ENCODE measurements at places on chromosomes 5 and 9. TPM values are rescaled to one million over a fixed set of nuclear protein-coding genes. Genes with fewer than 3 reads are reported as not detected.

- DNase-seq = no peak
These were observed 33.3 kb downstream of the GAPT start for GRCh38 chr5:58524571-58524970.

GRCh38 chr5:98403131-98403530, 370.3 kb upstream of the RGMB start:
- DNase-seq = no peak

DNA sequence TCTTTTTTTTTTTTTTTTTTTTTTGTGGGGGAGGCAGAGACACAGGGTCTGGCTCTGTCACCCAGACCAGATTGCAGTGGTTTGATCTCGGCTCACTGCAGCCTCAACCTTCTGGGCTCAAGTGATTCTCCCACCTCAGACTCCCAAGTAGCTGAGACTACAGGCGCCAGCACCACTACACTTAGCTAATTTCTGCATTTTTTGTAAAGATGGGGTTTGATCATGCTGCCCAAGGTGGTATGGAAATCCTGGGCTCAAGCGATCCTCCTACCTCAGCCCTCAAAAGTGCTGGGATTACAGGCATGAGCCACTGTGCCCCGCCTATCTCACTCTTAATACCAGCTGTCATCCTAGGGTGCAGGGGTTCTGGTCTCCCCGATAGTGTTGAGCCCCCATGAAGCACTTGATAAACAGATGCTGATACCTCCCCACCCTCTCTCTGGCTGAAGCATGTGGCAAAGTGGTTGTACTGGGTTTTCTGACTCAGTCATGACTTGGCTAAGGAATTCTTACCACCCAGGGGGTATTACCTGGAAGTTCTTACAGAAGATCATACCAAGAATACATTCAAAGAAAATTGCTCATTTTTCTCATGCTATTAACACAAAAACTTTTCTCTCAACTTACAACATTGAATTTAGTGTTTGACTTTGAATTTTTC, 110.2 kb upstream of the DAPK1 start:
- DNase-seq = no peak

DNA sequence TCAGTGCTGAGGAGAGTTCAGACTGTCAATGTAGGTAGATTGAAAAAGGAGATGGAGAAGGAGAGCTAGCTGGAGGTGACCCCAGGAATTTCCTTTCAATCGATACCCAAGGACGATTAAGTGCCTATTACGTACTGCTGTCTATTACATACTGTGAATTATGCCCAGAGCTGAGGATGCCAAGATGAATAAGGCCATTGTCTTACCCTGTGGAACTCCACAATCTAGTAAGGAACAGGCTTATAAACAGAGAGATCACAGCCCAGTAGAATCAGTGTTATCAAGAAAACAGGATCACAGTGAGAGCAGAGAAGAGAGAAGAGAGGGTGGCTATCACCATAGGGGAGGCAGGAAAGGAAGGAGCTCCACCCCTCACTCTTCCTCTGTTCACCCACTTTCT, 54.1 kb upstream of the PDE8B start:
- DNase-seq = no peak

DNA sequence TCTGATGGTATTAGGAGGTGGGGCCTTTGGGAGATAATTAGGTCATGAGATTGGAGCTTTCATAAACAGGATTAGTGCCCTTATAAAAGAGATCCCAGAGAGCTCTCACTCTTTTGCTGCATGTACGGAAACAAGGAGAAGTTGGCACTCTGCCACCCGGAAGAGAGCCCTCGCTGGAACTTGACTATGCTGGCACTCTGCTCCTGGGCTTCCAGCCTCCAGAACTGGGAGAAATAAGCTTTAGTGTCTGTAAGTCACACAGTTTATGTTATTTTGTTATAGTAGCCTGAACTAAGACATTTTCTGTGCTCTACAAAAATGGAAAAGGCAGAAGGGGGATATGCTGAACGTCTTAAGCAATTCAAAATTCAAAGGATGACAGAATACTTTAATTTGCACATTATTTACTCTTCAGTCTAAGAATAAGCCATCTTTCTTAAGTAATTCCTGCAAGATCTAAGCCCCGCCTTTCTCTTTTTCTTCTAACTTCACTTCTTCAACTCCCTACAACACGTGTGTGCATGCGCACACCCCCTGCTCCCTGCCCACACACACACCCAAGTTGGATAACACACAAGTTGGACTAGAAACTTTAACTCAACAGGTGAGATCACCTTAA, 17.3 kb downstream of the NFIB start:
- DNase-seq = no peak

Gene PCDHB9
- total RNA-seq = 1.9 TPM

Gene MYOZ3
- total RNA-seq = 10.4 TPM

DNA sequence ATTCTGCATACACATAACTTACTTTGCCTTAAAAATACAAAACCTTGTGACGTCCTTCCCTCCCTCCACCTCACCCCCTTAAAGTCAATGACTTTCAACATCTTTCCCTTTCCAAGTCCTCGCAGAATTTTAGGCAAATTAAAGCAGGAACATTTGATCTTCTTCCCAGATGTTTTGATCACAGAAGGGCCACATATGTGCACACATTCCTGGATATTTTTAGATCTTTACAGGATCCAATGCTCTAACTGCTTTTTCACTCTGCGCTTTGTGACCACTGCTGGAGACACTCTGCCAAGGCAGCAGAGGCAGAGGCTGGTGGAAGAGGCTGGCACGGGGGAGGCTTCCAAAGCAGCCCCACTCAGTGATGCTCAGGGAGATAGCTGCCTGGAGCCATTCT, 130.7 kb downstream of the SEC61B start:
- no peak for DNase-seq

DNA sequence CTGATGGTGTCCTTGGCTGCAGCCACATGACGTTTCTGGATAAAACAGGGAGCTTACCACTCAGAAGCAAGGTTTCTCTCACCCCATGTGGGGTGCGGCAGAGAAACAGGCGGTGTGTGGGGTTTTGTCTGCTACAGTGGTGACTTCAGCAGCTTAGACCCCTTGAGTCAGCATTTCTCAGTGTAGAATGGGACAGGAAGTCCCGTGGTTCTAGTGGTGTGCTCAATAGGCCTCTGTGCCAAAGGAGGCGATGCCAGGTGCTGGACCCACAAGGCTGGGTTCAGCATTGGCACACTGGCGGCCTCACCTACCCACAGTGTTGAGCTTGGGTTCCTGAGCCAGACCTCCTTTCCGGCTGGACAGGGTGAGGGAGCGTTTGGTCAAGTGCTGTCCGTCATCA, 125.2 kb upstream of the SMIM23 start:
- no peak for DNase-seq

DNA sequence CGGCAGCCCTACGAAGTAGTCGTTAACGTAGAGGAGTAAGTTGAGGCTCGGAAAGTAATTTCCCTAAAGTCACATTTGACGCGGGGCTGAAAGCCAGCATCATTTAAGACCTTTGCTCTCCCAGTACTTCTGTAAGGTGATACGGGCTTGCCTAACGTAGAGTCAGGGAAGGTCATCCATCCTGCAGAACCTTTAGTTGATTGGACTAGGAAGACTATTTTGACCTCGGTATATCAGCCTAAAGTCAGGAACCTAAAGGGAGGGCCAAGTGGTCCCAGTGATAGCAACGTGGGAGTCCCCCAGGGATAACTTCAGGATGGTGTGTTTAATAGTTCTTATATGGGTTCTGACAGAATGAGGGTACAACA, 657 bp downstream of the NUP214 start:
- DNase-seq = no peak

DNA sequence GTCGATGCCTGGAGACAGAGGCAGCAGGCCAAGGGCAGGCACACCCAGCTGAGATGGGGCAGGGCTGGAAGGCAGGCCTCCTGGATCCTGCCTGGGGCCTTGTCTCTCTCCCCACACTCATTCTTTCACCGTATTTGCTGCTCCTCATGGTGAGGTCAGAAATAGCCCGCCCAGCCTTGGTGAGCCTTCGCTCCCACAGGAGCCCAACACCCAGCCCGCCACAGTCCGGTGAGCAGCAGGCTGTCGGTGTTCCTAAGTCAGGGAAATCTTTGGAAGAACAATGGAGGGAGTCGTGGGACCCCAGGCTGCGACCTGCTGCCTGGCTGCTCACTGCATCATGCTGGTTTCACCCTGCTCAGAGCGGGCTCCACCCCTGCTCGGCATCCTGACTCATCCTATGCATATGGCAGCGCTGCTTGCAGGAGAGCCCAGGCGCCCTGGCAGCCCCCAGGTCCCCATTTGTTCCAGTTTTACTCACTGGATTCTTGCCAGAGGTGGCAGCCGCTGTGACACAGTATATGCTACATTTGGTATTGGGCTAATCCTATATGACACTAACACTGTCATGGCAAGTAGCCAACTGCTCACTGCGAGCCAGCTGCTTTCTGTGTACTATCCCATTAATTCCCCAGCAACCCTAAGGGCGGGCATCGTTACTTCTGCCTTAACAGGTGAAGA, 53.2 kb upstream of the NCS1 start:
- DNase-seq = peak; percentile 77

DNA sequence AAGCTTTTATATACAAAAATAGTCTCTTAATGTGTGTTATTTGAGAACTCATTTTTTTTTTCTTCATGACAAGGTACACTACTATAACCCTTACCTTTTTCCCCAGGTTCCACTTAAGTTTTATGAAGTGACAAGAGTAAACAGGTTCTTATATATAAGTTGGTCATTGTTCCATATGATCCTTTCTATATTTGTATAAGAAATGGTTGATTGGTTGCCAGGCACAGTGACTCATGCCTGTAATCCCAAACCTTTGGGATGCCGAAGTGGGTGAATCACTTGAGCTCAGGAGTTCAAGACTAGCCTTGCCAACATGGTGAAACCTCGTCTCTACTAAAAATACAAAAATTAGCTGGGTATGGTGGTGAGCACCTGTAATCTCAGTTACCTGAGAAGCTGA, 108.3 kb downstream of the PCSK1 start:
- no peak for DNase-seq

DNA sequence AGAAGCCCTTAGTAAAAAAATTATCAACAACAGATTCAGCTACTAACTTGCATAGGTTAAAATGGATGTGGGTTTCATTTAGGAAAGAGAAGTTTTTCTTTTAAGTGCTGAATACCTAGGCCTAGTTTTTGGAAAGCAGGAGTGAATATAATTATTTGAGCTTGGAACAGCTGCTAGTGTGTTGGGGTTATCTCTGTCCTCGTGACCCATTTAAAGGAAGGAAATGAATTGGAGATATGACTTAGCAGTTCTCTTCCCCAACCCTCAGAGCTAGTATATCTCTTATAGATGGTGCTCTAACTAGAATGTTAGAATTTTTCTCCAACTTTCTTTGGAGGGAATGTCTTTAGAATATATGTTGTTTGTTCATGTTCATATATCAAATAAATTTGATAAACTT, 38.6 kb downstream of the ZNF366 start:
- no peak for DNase-seq

Gene COX7C
- 236 TPM for total RNA-seq

GRCh38 chr9:6590772-6591384, 54.7 kb downstream of the GLDC start:
- no peak for DNase-seq

- DNase-seq = peak; percentile 86
These were observed 326.6 kb downstream of the ARL15 start for GRCh38 chr5:53983568-53984460.

- DNase-seq = no peak
These were observed 114.1 kb downstream of the MLLT3 start for GRCh38 chr9:20508242-20508641.

Measured in umbilical cord (tissue), 2 donors.